ENCODE measurements at places on chromosomes 5 and 9.

DNA sequence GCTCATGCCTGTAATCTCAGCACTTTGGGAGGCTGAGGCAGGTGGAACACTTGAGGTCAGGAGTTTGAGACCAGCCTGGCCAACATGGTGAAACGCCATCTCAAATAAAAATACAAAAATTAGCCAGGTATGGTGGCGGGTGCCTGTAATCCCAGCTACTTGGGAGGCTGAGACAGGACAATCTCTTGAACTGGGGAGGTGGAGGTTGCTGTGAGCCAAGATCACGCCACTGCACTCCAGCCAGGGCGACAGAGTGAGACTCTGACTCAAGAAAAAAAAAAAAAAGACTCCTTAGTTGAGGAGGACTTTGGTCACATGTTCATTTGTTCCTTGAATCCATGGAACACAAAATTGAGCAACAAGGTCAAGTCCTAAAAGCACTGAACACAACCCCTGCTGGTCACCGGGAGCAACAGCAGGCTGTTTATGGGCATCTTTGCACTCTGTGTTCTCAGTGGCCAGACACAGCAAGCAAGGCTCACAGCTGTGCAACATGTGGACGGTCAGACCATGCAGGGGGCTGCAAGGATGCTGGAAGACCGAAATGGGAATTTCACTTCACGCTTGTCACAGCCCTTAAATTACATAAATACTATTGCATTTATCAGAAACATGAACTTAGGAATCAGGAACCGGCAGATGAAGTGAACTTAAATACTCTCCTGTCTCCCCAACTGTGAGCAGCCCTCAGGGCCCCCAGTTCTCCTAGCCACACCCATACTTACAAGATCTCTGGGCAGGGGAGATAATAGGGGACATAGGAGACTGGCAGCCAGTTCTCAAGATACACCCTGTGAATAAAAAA, 2.8 kb downstream of the GBGT1 start:
- DNase-seq, result no peak

DNA sequence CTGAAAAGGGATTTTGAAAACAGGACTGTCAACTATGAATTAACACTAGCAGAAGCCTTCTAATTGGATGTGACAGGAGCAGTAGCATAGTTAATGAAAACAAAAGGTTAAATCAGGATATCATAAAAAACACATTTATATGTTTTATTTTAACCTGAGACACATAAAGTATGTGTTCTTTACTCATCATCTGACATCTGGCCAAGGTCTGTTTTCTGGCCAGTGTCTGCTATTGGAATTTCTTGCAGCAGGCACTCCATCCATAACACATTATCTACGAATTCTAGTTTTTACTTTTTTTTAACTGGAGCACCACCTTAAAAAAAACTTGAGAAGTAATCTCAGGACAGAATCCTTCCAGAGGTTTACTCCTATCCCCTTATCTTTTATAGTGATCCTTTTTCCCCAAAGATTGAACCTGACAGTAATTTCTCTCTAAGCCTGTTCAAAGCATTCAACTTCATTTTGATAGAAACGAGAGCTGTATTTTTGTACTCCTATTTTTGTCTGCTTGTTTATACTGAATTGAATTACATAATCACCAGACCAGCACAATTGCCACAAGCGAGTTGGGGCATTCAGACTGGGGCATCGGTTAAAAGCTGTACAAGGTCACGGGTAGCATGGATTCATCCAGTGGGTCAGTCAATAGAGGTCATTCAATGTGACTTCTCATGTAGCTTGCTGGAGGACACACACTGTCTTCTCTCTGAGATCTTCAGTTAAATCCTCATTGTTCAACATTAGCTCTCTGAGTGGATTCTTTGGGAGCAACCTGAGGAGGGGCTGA, 205.6 kb upstream of the CLINT1 start:
- no peak for DNase-seq

GRCh38 chr5:95369782-95370181, 21.4 kb upstream of the FAM81B start:
- no peak for DNase-seq

GRCh38 chr9:98150164-98150563, 31.1 kb upstream of the TRIM14 start:
- no peak for DNase-seq
